Mesenteric fat pad (tissue), 1 donor: ENCODE measurements at places on chromosomes 16 and 17.

DNA sequence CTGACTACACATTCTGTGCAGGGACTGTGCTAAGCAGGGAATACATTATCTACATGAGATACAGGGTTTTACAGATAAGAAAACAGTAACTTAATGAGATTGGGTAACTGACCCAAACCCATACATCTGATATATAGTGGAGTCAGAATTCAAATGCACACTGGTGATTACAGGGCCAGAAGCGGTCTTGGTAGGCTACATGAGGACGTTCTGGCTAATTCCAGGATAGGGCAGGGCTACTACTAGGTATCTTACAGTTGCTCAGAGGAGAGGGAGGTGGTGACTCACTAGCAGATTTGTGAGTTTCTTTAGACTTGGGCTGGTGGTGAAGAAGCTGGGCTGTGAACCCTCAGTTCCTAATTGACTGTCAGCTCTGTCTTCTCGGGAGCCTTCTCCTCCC, 21.4 kb downstream of the TRIM16 start:
- no peak for DNase-seq

GRCh38 chr16:56807011-56807675, 57.9 kb upstream of the SLC12A3 start:
- DNase-seq, result no peak

GRCh38 chr17:5582209-5583185, 1.8 kb downstream of the NLRP1 start:
- DNase-seq, result no peak

DNA sequence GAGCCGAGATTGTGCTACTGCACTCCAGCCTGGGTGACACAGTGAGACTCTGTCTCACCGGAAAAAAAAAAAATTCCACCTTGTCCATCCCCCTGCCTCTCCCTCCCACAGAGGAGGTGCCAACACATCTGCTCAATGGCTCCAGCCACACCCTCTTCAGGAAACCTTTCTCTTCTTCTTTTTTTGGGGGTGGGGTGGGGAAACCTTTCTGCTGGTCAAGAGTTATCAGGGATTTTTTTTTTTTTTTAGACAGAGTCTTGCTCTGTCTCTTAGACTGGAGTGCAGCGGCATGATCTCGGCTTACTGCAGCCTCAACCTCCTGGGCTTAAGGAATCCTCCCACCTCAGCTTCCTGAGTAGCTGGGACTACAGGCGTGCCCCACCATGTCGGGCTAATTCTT, 18.7 kb downstream of the TNS4 start:
- DNase-seq, result no peak

DNA sequence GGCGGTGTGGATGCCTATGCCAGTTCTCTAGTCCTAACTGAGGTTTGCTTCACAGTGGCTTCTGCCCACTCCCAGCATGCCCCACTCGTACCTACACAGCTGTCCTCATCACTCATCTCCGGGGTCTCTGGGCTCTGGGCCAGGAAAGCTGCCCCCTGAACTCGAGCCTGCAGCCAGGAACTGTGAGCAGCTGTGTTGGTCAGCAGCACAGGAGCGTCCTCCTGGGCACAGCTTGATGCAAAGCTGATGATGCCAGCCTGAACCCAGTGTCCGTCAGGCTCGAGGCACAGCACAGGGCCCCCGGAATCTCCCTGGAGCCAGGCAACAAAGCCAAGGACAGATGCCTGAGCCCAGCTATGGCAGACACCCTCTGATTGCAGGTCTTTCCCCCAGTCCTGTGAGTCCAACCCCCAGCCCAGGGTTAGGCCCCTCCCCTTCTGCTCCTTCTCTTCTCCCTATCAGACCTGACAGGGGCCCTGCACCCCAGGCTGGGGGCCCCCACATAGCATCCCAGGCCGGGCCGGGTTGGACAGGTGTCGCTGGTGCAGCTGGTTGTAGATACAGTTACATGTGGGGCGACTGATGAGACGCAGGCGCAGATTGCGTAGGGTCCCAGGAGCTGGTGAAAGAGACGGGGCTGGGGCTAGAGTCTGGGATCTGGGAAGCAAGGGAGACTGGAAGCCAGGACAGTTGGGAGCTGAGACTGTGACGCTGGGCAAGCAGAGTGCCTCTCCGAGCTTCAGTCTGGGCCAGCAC, 2.7 kb downstream of the PRSS53 start:
- no peak for DNase-seq

- DNase-seq, result no peak
Observed at GRCh38 chr17:68326681-68327080, 35.4 kb downstream of the ARSG start.
